ENCODE measurements at places on chromosomes 1 and 21. TPM values are rescaled to one million over a fixed set of nuclear protein-coding genes. Genes with fewer than 3 reads are reported as not detected.

Gene PRELP
- total RNA-seq, result not detected

Gene MMP23B
- 25.9 TPM for total RNA-seq

Gene PADI4
- total RNA-seq, result 0.92 TPM

Gene IVNS1ABP
- 30.7 TPM for total RNA-seq

Gene CELSR2
- total RNA-seq, result 3.6 TPM

DNA sequence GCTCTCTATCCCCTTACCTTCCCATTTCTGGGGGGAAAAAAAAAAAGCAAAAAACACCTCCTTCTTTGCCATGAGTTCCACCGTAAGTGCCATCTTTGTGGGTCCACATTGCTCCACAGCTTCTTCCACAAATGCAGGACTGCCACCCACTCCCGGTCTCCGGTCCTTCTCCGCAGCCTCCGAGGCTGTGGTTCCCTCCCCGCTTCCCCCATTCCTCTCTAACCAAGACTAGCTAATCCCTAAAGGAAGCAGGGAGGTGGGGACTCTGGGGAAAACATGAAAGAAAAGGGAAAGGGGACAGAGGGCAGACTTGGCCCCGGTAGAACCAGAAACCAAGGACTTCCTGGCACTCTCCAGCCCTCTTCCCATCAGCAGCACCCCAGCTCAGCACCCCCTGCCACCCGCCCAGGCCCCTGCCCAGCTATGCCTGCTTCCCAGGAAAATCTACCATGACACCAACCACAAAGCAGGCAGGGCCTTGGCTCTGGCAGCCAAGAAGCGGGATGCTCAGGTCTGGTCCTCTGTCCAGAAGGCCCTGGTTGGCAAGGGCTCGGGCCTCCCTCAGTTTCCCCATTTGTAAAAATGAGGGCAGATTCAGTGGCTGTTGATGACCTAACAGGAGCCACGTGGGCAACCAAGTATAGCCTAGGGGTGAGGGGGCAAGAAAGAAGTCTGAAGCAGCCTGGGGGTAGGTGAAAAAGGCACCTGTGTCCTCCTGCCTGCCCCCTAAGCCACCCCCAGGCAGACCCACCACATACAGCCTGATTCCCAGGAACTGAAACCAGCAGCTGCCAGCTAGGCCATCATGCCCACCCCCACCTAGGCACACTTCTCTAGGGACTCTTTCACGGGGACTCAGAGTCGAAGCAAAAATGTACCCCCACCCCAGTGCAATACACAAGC is 2.5 kb downstream of the EPHA2 start:
- peaks cover 65% of the 10 kb centered on the region for H3K36me3 ChIP-seq
- peak overlapping the region; percentile 74 for H3K27ac ChIP-seq
- peaks cover 60% of the 10 kb centered on the region for H3K4me1 ChIP-seq
- H3K27me3 ChIP-seq, result no peaks in the 10 kb centered on the region
- DNase-seq, result no peak

DNA sequence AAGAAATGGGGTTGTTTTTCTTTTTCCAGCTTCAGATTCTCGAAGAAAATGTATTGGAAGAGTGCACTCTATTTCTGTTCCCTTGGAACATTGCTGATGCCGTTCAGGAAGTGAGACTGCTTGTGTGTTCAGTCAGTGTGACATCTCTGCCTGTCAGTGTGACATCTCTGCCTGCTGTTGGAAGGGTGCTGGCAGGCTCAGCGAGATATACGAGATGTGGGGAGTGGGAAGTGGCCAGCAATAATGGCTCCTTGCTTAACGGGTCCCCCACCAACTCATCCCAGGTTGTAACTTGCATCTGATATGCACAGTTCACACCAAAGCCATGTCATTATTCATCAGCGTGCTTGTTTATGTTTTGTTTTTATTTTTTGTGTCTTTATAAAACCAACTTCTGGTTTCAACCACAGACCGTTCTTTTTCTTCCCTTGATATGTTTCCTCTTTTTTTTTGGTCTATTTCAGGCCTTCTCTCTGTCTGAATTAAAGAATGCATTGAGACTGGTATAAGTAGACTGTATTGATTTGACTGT is 145.4 kb downstream of the GALNT2 start:
- H3K4me3 ChIP-seq, result no peak overlapping the region
- no peak overlapping the region for H3K27ac ChIP-seq
- no peaks in the 10 kb centered on the region for H3K27me3 ChIP-seq
- no peaks in the 10 kb centered on the region for H3K4me1 ChIP-seq

- no peaks in the 10 kb centered on the region for H3K36me3 ChIP-seq
- H3K4me3 ChIP-seq, result no peak overlapping the region
Measured at GRCh38 chr1:41463516-41463915, 21.0 kb downstream of the EDN2 start.

DNA sequence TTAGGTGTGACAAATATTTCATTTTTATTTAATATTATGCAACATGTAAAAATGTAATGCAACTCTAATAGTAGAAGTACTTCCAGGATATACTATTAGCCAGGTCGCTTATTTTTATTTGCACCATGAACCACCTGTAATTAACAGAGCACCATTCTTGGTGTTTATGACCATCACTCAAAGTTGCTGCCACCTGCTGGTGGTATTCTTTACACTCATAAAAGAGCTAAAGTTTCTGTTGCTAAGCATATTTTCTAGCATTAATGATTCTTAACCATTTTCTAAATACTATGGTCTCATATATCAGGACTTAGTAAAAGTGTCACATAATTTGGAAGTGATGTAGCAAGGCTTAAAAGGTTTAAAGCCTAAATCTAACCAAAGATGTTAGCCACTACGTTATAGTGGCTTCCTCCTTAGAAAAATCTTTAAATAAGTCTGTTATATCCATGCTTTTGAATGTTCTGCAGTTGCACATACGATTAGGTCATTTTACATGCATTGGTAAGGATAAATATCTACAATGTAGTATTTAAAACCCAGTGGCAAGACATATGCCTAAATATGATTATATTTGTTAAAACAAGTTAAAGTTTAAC is 244.5 kb downstream of the NEGR1 start:
- no peak overlapping the region for H3K27ac ChIP-seq
- no peaks in the 10 kb centered on the region for H3K36me3 ChIP-seq
- H3K27me3 ChIP-seq, result no peaks in the 10 kb centered on the region
- H3K4me1 ChIP-seq, result no peaks in the 10 kb centered on the region

DNA sequence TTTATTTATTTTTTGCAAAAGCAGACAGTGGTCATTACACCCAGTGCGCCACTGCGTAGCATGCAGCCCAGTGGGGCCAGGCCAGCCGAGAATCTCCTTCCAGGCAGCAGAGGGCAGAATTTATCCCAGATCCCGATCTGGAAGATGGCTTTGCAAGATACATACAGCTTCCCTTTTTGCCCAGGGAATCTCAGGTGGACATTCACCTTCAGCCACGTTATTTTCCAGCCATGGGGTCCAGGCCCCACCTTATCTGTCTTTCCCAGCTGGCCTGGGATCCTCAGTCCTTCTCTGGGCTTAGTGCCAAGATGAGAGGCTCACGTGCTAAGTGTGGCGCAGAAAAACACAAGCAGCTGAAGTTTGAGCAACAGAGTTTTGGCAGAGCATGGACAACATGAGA is 123.6 kb downstream of the AJAP1 start:
- peak; percentile 35 for DNase-seq
- no peak overlapping the region for H3K4me3 ChIP-seq
- no peak overlapping the region for H3K27ac ChIP-seq
- no peaks in the 10 kb centered on the region for H3K36me3 ChIP-seq
- H3K27me3 ChIP-seq, result peaks cover 47% of the 10 kb centered on the region

GRCh38 chr1:178540646-178541045 is 27.7 kb downstream of the TEX35 start:
- H3K27me3 ChIP-seq, result no peaks in the 10 kb centered on the region
- DNase-seq, result peak; percentile 55
- H3K36me3 ChIP-seq, result no peaks in the 10 kb centered on the region
- H3K4me1 ChIP-seq, result peaks cover 73% of the 10 kb centered on the region
- peak overlapping the region; percentile 59 for H3K27ac ChIP-seq

- H3K4me1 ChIP-seq, result peaks cover 5% of the 10 kb centered on the region
- no peak overlapping the region for H3K4me3 ChIP-seq
- H3K27ac ChIP-seq, result no peak overlapping the region
- no peaks in the 10 kb centered on the region for H3K27me3 ChIP-seq
- DNase-seq, result no peak
- H3K36me3 ChIP-seq, result no peaks in the 10 kb centered on the region
Measured at GRCh38 chr1:94591823-94592570, 50.4 kb upstream of the F3 start.

DNA sequence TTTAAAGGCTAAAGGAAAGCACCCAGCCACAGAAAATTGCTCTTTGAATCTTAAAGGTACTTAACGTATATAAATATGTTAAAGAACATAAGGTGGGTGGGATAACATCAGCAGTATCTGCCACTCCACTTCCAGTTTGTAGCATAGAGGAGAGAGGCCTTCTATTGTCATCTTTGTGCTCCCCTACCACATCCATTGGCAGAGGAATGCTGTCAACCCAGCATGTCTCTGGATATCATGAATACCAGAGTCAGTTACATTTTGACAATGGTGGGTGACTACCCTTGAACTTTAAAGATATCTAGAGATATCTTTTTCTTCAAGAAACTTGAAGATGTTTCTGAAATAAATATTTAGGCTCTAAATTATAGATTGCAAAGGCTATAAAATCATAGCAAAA is 283.2 kb upstream of the LRRC7 start:
- peaks cover 10% of the 10 kb centered on the region for H3K27me3 ChIP-seq
- no peaks in the 10 kb centered on the region for H3K36me3 ChIP-seq
- no peaks in the 10 kb centered on the region for H3K4me1 ChIP-seq
- no peak for DNase-seq
- H3K27ac ChIP-seq, result no peak overlapping the region

- H3K27ac ChIP-seq, result no peak overlapping the region
- DNase-seq, result no peak
- no peaks in the 10 kb centered on the region for H3K27me3 ChIP-seq
- no peaks in the 10 kb centered on the region for H3K36me3 ChIP-seq
- H3K4me1 ChIP-seq, result peaks cover 36% of the 10 kb centered on the region
- H3K4me3 ChIP-seq, result no peak overlapping the region
Measured at GRCh38 chr1:19014765-19015164, 58.3 kb upstream of the IFFO2 start.

GRCh38 chr1:14380408-14380807 is 218.1 kb upstream of the KAZN start:
- H3K36me3 ChIP-seq, result no peaks in the 10 kb centered on the region
- no peak overlapping the region for H3K27ac ChIP-seq
- H3K27me3 ChIP-seq, result no peaks in the 10 kb centered on the region
- DNase-seq, result no peak

GRCh38 chr1:6093611-6094010 is 47.9 kb downstream of the KCNAB2 start:
- H3K27me3 ChIP-seq, result no peaks in the 10 kb centered on the region
- H3K4me3 ChIP-seq, result no peak overlapping the region

- no peaks in the 10 kb centered on the region for H3K36me3 ChIP-seq
- H3K4me1 ChIP-seq, result no peaks in the 10 kb centered on the region
- peak; percentile 70 for DNase-seq
- no peaks in the 10 kb centered on the region for H3K27me3 ChIP-seq
- no peak overlapping the region for H3K4me3 ChIP-seq
Measured at GRCh38 chr1:94362466-94363058, 55.6 kb upstream of the ABCD3 start.

DNA sequence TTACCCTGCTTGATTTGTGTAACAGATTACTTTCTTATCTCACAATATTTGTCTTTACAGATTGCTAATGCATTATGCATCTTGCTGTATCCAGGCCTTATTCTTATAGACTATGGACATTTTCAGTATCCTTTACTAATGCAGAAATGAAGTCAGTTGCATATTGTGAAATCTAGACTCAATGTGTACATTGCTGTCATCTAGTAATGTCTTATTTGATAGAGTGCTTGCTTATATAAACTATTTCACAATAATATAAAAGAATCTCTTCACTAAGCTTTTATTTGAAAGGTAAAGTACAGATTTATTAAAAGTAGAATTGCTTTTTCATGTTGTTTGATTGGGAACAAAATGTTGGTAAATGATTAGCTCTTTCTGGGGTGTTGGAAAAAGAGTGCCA is 39.6 kb downstream of the ALG6 start:
- H3K27me3 ChIP-seq, result no peaks in the 10 kb centered on the region
- H3K36me3 ChIP-seq, result no peaks in the 10 kb centered on the region
- DNase-seq, result no peak

GRCh38 chr1:156625436-156626078 is 6.3 kb downstream of the HAPLN2 start:
- peak overlapping the region; percentile 36 for H3K4me3 ChIP-seq
- H3K36me3 ChIP-seq, result no peaks in the 10 kb centered on the region
- peak; percentile 68 for DNase-seq
- H3K27ac ChIP-seq, result no peak overlapping the region

DNA sequence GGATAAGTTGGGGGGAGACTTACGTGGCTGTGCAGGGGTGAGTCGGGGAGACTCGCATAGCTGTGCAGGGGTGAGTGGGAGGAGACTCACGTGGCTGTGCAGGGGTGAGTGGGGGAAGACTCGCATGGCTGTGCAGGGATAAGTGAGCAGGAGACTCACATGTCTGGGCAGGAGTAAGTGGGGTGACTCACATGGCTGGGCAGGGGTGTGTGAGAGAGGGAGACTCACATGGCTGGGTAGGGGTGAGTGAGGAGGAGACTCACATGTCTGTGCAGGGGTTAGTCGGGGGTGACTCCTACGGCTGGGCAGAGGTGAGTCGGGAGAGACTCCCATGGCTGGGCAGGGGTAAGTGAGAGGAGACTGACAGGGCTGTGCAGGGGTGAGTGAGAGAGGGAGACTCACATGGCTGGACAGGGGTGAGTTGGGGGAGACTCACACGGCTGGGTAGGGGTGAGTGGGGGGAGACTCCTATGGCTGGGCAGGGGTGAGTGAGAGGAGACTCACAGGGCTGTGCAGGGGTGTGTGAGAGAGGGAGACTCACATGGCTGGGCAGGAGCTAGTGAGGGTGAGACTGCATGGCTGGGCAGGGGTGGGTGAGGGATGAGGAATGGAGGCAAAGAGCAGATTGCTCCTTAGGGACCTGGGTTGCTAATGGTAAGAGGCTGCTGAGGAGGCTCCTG is 56.0 kb upstream of the ABCG1 start:
- peak; percentile 12 for DNase-seq
- no peaks in the 10 kb centered on the region for H3K4me1 ChIP-seq
- H3K4me3 ChIP-seq, result no peak overlapping the region
- H3K27me3 ChIP-seq, result no peaks in the 10 kb centered on the region
- H3K27ac ChIP-seq, result no peak overlapping the region
- H3K36me3 ChIP-seq, result no peaks in the 10 kb centered on the region

DNA sequence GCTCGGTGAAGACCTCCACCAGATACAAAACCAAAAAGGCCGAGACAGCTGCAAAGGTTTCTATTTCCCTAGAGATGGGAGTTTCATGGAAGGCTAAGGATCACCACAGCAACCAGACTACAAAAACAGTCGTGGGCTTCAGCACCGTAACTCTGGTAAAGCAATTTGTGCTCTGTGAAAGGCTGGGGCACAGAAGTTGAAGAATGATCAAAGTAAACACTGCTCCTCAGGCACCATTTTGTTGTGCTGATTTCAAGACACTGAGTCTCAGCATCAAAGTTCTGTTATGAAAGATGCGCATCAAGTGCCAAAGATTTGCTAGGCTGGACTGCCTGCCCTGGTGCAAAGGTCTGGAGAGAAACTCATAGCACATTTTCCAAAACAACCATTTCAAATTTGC is 116.2 kb downstream of the TGFBR3 start:
- H3K4me3 ChIP-seq, result no peak overlapping the region
- no peak overlapping the region for H3K27ac ChIP-seq
- DNase-seq, result no peak

Data from PC-3 (cell line).